ENCODE measurements at places on chromosomes 12 and 14. TPM values are rescaled to one million over a fixed set of nuclear protein-coding genes. Genes with fewer than 3 reads are reported as not detected.

The MUCL1 gene
- total RNA-seq: not detected

The GYS2 gene
- total RNA-seq: not detected

The CDC42BPB gene
- total RNA-seq: 41.4 TPM

The DNAJC22 gene
- 14.7 TPM for total RNA-seq

The MGAT4C gene
- 0.90 TPM for total RNA-seq

The PLD4 gene
- 0.04 TPM for total RNA-seq

The ADCY6 gene
- total RNA-seq: 23.9 TPM

The ANKS1B gene
- not detected for total RNA-seq

The KIF26A gene
- not detected for total RNA-seq

The GPX2 gene
- not detected for total RNA-seq

The FAIM2 gene
- total RNA-seq: 1.3 TPM

The NR2C1 gene
- total RNA-seq: 26.0 TPM

The CCDC196 gene
- total RNA-seq: not detected

The CD4 gene
- total RNA-seq: 0.04 TPM

The BICDL1 gene
- total RNA-seq: 0.16 TPM

The ABCC9 gene
- 0.13 TPM for total RNA-seq

The P2RX2 gene
- not detected for total RNA-seq

The RDH16 gene
- 0.08 TPM for total RNA-seq

The DCN gene
- not detected for total RNA-seq

The PALS1 gene
- 19.4 TPM for total RNA-seq

The PGF gene
- total RNA-seq: 3.7 TPM

The SOX5 gene
- total RNA-seq: 134 TPM

The CTSG gene
- total RNA-seq: not detected

The EML1 gene
- 6.8 TPM for total RNA-seq

The TBC1D30 gene
- 5.3 TPM for total RNA-seq

The SLC8A3 gene
- total RNA-seq: not detected

The HCAR3 gene
- total RNA-seq: not detected

The P2RX7 gene
- 0.75 TPM for total RNA-seq

All from A375 (cell line).